ENCODE measurements at places on chromosomes 5 and 9. TPM values are rescaled to one million over a fixed set of nuclear protein-coding genes. Genes with fewer than 3 reads are reported as not detected.

The SMC2 gene
- 9.8 TPM for total RNA-seq

The CA9 gene
- total RNA-seq = not detected

The LCN10 gene
- total RNA-seq = 1.4 TPM

GRCh38 chr5:178338750-178339144 is 106.1 kb upstream of the PHYKPL start:
- no peak for DNase-seq

- no peak for DNase-seq
Measured at GRCh38 chr5:11293523-11293922, 532.5 kb upstream of the DAP start.

DNA sequence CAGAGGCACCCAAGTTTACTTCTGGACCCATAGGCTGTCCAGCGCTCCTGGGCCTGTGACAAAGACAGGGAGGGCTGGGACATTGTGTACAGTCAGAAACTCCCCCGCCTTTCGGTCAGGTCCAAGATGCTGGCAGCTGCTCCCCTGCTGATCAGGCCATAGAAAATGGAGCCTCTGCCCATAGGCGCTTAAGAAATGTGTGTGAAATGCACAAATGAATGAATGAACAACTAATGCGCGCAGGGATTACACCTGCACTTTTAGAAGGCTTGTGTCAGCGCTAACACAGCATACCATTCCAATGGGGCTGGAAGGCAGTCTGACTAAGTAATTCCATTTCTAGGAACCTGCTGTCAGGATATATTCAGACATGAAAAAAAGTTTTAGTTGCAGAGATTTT is 16.3 kb downstream of the PTPN3 start:
- DNase-seq = no peak

All from upper lobe of left lung (tissue), 6 donors.